ENCODE measurements at places on chromosomes 11 and 22.
A peak's percentile ranks its signal among the peaks of the same experiment; 100 is the strongest.

- DNase-seq, result no peak
Observed at GRCh38 chr11:126853732-126854131, 146.8 kb downstream of the KIRREL3 start.

DNA sequence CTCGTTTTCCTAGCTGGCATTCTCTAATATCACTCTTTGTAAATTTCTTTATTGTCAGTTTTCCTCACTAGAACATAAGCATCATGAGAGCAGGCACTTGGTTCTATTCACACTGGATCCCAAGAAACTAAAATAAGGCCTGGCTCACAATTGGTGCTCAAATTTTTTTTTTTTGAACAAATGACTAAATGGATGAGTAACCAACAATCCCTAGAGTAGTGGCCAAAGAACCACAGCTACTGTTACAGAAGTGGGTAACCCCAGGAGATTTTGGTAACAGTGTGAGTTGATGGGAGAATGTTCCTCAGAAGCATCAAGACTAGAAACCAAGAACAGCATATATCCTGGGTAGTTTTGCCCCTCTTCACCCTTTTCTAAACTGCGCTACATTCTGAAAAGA, 572.6 kb downstream of the INSC start:
- no peak for DNase-seq

- no peak for DNase-seq
Observed at GRCh38 chr11:33869481-33870422, 22.1 kb downstream of the LMO2 start.

GRCh38 chr11:57539342-57539741, 1.9 kb downstream of the SMTNL1 start:
- no peak for DNase-seq

DNA sequence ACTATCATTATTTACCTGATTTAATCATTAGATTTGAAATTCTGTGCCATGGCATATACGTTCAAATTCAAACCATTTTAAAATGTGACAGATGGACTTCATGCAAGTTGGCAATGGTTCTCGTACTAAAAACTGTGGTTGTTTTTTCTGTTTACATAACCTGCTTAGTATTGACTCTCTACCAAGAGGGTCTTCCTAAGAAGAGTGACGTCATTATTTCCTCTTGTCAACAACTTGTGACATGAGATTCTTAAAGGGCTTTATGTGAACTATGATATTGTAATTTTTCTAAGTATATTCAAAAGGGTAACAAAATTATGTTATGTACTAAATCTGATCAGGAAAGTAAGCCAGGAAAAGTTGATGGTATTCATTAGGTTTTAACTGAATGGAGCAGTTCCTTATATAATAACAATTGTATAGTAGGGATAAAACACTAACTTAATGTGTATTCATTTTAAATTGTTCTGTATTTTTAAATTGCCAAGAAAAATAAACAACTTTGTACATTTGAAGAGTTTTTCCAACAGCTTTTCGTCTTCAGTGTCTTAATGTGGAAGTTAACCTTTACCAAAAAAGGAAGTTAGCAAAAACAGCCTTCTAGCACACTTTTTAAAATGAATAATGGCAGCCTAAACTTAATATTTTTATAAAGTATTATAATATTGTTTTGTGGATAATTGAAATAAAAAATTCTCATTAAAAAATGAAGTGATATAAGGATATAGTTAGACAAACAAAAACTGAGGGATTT, 87.0 kb downstream of the GRK3 start:
- no peak for DNase-seq

- no peak for DNase-seq
Observed at GRCh38 chr11:121241343-121242211, 51.0 kb upstream of the SC5D start.

DNA sequence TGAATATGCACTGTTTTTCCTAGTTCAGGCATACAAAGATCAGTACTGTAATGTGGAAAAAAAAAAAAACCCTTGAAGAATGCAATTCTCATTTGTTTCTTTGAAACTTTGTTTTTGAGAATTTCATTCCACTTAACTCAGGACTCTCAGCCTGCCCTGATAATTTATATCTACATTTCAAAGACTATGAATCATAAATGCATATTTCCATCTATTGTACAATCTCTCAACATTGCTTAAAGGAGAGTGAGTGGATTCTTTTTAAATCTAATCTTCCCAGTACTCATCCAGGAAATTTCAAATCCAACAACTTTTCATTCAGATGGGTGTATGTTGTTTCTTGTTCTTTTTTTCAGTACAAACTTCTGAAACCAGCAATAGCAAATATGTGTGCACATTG, 322.2 kb upstream of the DDI1 start:
- peak; percentile 79 for DNase-seq

DNA sequence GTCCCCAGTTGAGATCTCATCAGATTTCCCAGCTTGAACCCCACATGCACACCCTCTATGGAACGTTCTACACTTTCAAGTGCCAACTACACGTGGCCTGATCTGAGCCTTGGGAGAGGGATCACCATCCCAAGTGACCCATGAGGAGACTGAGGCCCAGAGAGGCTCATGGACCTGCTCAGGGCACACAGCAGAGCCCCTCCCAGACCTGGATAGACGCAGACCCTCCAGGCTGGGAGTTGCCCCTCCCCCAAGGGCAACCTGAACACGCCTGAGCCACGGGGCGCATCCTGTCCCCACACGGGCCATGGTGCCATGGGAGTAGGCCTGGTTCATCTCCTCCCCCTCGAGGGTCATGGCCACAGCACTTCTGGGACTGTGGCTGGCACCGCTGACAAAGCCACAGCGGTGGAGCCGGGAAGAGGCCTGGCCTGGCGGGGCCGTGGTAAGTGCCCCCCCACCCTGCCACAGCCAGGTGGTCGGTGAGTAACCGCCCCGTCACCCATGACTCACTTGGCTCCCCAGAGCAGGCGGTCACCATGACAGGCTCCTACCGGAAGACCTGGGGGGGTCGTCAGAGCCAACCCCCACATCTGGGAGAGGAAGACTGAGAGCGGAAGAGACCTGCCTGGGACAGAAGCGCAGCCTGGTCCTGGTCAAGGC, 8.1 kb downstream of the WNT7B start:
- DNase-seq, result peak; percentile 87

DNA sequence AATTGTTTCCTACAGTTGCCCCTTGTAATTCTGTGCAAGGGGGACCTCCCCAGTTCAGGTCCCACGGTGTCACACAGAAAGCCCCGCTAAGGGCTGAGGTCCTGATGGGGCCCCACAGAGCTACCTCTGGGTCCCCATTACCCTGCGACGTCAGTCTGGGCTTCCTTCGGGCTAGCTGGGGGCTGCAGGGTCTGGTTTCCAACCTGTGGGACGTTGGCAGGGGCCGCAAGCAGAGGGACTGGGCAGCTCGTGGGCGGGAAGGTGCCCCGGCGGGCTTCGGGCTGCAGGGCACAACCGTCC, 698 bp downstream of the SLC37A4 start:
- DNase-seq, result no peak

GRCh38 chr11:79546351-79546750, 105.5 kb upstream of the TENM4 start:
- no peak for DNase-seq

DNA sequence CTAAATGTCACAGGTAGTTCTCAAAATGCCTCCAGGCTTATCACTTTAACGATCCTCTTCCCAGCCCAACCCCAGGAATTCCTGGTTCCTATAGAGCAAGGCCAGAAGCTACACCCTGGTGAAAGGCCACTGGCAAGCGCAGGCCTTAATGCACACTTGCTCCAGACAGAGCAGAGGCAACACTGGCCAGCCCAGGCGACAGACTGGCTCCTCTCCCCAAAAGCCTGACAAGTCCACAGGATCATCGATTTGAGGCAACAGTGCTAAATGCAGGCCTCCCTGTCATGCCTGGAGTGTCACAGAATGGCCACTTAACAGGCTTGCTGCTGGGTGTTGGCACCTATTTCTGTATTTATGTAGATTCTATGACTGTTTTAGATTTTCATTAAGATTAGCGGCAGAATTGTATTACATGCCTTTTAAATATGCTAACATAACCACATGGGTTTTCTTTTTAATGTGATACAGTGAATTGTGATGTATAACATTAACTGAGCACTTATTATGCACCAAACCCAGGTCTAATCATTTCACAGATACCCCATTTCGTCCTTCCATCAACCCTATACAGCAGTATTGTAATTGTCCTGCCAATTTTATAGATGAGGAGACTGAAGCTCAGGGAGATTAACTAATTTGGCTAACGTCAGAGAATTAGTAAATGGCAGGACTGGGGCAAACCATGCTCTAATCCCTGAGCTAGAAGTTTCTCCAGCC, 38.6 kb downstream of the PACSIN2 start:
- DNase-seq, result no peak

- no peak for DNase-seq
Observed at GRCh38 chr22:19820880-19821522, 33.7 kb downstream of the GNB1L start.

GRCh38 chr22:32444068-32444467, 20.2 kb downstream of the BPIFC start:
- no peak for DNase-seq

- DNase-seq, result no peak
Observed at GRCh38 chr22:45261407-45262088, 20.9 kb upstream of the KIAA0930 start.

GRCh38 chr22:39114112-39114511, 17.1 kb downstream of the APOBEC3H start:
- no peak for DNase-seq

DNA sequence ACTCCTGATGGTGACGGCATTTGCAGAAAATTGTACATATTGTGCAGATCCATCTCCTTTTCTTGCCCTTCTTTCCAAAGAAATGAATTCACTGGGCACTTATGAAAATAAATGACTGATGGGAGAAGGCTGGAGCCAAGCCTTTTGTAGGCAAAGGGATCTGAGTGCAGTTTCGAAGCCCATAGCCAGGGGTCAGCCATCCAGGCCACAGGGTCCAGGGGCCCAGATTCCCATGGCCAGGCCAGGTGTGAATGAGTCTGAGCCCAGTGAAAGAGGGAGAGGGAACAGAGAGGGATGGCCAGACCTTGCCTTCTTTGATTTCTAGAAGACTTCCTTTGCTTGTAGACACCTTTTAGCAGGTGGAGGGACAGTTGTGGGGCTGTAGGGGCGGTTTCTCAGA, 209.1 kb downstream of the KIRREL3 start:
- no peak for DNase-seq

GRCh38 chr11:124863826-124864165, 1.4 kb upstream of the ROBO3 start:
- DNase-seq, result no peak

DNA sequence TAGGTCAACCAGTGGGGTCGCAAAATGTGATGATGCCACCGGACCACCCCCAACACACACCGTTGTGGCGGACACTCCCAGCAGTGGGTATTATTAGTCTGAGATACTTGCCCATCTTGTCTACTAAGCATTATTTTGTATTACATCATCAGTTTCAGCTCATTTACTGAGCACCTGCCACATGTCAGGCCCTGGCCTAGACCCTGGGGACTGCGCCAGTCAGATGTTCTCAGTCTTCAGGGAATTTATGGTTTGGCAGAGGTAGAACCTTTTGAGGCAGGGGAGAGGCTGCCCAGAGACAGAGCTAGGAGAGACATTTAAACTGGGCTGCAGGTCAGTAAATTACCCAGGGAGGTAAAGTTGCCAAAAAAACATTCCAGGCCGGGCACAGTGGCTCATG, 43.1 kb upstream of the GCAT start:
- DNase-seq, result no peak

DNA sequence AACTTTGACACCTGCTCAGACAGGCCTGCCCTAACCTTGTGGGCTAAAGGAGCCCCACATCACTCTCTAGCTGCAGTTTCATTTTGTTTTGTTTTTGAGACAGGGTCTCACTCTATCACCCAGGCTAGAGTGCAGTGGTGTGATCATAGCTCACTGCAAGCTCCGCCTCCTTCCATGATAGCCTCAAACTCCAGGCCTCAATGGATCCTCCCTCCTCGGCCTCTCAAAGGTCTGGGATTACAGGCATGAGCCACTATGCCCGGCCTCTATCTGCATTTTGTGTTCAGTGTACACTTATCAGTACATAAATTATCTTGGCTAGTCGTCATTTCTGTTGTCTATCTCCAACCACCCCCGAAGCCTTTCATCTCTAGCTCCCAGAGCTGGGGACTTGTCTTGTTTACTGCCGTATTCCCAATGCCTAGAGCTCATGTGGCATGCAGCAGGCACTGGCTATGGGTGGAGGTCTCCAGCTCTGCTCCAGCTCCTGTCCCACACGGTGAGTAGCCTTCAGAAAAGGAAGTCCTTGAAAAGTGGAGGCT, 22.1 kb upstream of the PEX26 start:
- no peak for DNase-seq

GRCh38 chr11:43916621-43917020, 25.8 kb upstream of the C11orf96 start:
- no peak for DNase-seq

DNA sequence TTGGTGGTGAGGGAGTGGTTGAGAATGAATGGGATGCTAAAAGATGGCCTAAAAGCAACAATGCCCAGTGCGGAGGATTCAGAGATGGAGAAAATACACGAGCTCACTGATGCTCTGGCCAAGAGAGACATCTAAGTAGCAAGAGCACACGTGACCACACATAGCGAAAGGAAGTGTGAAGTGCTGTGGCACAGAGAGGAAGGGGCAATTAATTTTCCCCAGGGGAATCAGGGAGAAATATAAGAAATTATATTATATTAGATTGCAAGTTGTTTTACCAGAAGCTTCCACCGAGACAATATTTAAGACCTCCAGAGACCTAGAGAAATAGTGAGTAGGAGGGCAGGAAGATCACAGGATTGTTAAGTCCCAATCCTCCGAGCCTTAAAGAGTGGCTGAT, 80.6 kb downstream of the RCN1 start:
- DNase-seq, result no peak

- DNase-seq, result peak; percentile 62
Observed at GRCh38 chr11:63918507-63919191, 1.7 kb upstream of the RCOR2 start.

GRCh38 chr11:106840947-106841346, 177.3 kb downstream of the GUCY1A2 start:
- DNase-seq, result no peak

- no peak for DNase-seq
Observed at GRCh38 chr11:127383026-127383425, 382.5 kb upstream of the KIRREL3 start.

- no peak for DNase-seq
Observed at GRCh38 chr22:40419718-40420117, 49.3 kb downstream of the SGSM3 start.

DNA sequence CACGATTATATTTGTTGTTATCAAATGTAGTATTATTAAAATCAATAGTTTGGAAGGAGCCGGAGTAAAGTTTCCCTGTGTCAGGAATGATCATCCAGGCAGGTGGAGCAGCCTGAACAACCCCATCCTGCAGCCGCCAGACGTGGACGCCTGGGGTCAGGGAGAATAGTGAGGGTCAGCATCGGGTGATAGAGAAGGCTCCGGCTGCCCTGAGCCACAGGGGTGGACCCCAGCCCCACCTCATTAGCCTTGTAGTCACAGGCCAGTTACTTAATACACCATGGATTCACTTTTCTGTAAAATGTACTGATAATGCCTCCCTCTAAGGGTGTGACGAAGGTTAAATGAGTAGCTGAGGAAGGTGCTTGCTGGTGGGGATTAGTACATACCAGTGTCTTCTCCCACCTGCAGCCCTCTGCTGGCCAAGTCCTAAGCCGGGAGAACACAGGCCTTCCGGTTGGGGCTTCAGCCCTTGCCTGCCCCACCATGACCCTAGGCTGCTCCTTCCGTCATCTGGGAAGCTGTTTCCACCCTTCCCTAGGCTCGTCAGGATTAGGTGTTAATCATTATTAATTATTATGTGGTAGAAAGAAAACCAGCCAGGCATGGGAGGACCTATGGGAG, 14.9 kb downstream of the TMEM121B start:
- no peak for DNase-seq
